ENCODE measurements at places on chromosomes 6 and 20.

DNA sequence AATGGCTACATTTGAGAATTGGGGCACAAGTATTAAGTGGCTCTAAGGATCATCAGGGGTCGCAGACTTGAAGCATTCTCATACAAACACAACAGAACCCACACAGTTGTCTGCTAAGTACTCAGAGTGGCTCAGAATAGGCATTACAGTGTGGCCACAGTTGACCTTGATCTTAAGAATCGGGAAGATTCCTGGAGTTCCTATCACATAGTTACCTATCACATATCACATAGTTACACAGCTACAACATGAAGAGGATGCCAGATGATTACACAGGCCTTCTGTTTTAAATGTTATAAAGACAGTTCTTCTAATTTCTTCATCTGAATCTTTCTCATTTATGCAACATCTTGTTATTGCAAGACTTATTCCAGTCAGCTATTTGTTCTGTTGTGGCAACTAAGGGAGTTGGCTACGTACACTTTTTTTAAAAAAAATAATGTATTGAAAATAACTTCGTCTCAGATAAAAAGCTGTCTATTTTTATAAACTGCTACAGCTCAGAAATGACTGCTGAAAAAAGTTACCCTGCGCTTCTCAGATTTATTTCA is 129.0 kb downstream of the REV3L start:
- no peak for DNase-seq

GRCh38 chr6:107714104-107714503 is 110.0 kb downstream of the SCML4 start:
- DNase-seq: no peak

GRCh38 chr20:55934146-55934545 is 71.2 kb downstream of the CBLN4 start:
- DNase-seq: no peak

DNA sequence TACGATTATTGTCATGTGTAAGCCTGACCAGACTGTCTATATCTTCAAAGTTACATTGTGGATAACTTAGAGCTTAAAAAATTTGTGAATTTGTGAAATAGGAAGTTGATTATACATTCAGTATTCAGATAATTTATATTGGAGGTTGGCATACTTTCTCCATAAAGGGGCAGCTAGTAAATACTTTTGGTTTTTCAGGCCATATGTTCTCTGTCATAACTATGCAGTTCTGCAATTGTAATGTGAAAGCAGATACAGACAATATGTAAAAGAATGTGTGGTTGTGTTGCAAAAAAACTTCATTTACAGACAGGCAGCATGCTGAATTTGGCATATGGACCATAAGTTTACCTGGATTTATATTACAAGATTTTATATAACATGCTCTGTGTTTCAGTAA is 29.3 kb downstream of the HSF2 start:
- DNase-seq: no peak

GRCh38 chr6:22042706-22043105 is 254.1 kb downstream of the PRL start:
- DNase-seq: no peak

- no peak for DNase-seq
Observed at GRCh38 chr6:160420969-160421556, 72.9 kb downstream of the SLC22A3 start.

DNA sequence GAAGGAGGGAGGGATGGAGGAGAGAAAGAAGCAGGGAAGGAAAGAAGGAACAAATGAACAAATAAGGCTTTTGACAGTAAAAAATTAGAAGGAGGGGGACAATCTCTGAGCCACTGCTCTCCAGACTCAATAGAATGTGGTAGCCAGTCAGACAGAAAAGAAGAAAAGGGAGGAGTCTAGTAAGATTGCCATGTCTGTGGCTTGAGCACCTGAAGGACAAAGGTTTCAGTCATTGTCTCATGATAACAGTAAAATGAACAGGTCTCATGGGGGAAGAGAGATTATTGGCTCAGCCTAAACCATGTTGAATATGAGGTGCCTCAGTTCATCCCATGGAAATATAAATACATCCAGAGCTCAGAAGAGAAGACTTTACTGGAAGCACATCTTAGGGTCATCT is 14.0 kb upstream of the LOC128125822 start:
- DNase-seq: no peak

- no peak for DNase-seq
Observed at GRCh38 chr20:14879020-14879697, 541.7 kb upstream of the FLRT3 start.

DNA sequence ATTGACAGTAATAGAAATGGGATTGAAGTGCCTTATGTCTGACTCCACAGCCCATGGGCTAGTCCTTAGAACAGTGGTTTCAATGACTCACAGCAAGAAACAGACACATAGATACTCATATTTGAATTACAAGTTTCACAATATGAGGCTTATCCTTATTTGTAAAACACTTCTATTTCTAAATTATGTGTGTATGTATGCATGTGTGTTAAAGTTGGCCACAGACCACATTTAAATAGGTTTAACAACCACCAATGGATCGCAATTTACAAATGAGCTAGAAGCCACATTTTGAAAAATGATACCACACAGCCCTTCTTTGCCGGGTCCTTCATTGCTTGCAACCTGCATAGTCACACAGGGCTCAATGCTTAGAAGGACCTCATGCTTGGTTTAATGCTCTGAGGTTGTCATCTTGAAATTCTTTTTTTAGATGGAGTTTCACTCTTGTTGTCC is 157.8 kb upstream of the PREP start:
- DNase-seq: peak; percentile 85

- DNase-seq: no peak
Observed at GRCh38 chr20:63663332-63664066, 5.4 kb downstream of the RTEL1 start.

- DNase-seq: no peak
Observed at GRCh38 chr6:12815884-12816600, 99.5 kb downstream of the PHACTR1 start.

GRCh38 chr20:21047981-21048380 is 58.2 kb downstream of the LINC00237 start:
- no peak for DNase-seq

DNA sequence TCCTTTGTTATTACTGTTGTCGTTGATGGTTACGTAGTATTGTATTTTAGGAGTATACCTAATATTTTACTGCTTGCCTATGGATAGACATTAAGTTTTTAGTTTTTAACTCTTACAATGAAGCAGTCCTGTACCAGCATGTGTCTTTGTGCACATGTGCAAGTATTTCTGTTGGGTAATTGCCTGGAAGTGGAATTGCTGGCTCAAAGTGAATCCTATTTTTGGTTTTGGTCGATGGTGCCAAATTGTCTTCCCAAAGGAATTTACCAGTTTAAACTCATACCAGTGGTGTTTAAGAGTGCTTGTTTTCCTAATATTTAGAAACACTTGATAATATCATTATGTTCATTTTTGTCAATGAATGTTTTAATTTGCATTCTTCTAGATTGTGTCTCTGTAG is 75.5 kb downstream of the ANKS1A start:
- DNase-seq: no peak

DNA sequence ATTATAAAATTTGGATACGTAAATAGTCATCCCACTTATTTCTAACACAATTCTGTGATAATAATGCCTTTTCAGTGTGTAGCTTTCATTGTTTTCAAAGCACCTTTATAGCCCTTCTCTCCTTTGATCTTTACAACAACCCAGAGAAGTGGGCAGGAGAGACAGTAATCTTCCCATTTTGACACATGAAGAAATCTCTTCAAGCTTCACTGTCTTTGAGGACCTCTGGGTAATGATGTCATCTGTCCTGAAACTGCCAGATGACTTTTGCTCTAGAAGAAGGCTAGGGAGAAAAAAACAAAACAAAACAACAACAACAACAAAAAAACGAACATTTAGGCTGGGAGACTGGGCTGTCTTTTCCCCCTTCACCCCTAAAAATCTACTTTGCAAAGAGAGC is 203.0 kb downstream of the KCNQ5 start:
- peak; percentile 2 for DNase-seq

DNA sequence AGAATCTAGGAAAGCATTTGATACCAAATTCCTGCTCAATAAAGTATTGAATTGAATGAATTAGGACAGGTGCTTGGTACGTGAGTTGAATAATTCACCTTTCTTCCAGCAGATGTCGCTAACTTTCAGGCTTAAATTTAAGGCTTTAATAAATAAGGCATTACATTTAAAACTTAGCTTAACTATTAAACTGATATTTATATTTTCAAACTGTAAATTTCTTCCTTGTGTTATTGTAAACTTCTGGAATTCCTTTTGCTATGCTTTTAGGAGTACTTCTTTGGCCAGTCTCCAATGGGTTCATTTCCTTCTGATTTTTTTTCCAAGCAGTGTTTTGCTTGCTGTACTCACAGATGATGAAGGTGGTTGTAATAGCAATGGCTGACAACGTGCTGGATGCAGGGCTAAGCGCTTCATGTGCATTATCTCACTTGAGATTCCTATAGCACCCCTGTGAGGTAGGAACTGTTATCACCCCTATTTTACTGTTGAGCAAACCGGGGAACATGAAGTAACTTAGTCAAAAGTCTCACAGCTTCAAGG is 71.3 kb upstream of the SLC2A12 start:
- peak; percentile 47 for DNase-seq

- DNase-seq: no peak
Observed at GRCh38 chr6:1574890-1575209, 34.9 kb upstream of the FOXC1 start.

GRCh38 chr6:120122401-120122800 is 772.8 kb upstream of the MAN1A1 start:
- no peak for DNase-seq

DNA sequence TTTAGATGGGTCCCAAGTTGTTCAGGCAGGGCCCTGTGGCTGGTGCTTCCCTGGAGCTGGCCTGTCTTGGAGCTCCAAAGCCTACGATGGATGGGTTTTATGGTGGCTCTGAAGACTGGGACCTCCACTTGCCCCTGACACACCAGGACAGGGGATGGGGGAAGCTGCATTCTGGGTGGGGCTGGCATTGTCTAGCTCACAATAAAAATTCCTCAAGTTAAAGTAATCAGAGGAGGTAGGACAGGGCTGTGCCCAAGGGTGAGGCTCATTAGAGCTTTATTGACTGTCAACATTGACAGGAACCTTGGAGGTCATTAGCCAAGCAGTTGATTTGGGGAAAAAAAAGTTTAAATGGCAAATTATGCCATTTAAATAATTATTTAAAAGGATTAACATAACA is 35.7 kb downstream of the TFAP2C start:
- DNase-seq: no peak

DNA sequence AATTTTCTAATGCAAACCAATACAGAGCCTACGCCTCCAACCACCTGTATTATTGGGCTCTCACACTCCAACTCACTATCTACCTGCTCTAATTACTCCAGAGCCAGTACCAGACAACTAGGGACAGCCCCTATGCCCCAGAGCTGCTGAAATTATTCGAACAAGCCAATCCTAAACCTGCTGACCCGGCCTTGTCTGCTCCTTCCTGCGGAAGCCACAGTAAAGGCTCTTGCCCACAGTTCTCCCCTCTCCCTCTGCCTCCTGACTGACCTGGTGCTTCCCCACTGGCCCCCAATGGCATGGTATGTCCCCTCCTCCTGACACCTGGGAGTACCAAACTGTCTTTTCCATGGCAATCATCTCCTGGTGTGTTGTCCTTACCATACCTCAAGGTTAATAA is 4.1 kb upstream of the TOX2 start:
- no peak for DNase-seq

GRCh38 chr6:63904650-63905248 is 269.1 kb downstream of the PHF3 start:
- DNase-seq: peak; percentile 0

- no peak for DNase-seq
Observed at GRCh38 chr20:24341781-24342180, 127.6 kb upstream of the SYNDIG1 start.

DNA sequence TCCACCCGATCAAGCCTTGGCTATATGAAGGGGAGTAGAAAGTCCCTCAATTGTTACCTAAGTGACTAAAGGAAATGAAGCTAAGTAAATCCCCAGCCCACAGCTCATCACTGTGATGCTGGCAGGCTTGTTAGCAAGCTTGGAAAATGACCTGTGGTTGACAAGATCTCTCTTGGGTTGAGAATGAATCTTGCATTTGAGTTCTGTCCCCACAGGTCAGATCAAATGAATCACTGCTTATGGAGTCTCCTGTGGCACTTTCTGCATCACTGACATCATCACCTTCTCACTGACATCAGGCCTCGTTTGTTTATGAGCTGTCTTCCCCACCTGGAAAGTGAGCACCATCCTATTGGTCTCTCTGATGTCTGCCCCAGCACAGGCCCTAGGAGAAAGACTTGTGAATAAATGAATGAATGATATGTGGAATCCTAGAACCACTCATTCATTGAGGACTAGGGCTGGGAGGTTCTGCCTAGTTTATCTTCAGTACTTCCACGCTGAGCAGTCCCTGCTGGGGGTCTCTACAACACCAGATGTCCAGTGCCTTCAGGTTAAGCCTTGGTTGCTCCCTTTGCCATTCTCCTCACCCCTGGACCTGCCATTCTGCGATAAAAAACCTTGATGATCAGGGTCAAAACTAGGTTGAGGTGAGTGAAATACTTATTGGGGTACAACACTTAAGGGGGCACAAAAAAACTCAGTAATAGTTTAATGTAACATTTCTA is 318.4 kb upstream of the MOCS1 start:
- no peak for DNase-seq

DNA sequence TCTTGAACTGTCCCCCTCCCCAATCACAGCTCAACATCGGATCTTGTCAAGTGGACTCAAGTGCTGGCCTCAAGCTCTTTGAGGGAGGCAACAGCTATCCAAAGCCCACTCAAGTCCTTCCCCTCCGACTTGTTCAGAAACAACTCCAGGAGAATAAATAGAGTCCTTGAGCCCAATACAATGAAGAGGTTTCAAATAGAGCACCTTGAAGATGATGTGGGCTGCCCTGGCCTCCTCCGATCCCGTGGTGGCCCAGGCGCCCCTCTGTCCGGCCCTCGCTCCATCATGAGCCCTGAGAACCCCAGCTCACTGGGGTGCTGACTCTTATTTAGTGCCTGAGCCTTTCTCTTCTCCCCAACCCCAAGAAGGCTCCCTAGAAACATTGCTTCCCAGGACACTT is 164.3 kb upstream of the PMEPA1 start:
- DNase-seq: no peak

GRCh38 chr6:35018746-35019145 is 122.4 kb downstream of the TCP11 start:
- no peak for DNase-seq

GRCh38 chr6:38484656-38485055 is 155.1 kb downstream of the BTBD9 start:
- no peak for DNase-seq

- peak; percentile 43 for DNase-seq
Observed at GRCh38 chr6:56902641-56903464, 52.1 kb upstream of the BEND6 start.

Measured in activated CD4-positive, alpha-beta T cell treated with anti-CD3 and anti-CD28 coated beads, Interleukin-10, Interleukin-2, amounts not matched to agents 100 ng/mL and 50 ng/mL, durations not matched to agents 16 hours and 8 hours (primary cell).